ENCODE measurements at places on chromosomes 1 and 21.

DNA sequence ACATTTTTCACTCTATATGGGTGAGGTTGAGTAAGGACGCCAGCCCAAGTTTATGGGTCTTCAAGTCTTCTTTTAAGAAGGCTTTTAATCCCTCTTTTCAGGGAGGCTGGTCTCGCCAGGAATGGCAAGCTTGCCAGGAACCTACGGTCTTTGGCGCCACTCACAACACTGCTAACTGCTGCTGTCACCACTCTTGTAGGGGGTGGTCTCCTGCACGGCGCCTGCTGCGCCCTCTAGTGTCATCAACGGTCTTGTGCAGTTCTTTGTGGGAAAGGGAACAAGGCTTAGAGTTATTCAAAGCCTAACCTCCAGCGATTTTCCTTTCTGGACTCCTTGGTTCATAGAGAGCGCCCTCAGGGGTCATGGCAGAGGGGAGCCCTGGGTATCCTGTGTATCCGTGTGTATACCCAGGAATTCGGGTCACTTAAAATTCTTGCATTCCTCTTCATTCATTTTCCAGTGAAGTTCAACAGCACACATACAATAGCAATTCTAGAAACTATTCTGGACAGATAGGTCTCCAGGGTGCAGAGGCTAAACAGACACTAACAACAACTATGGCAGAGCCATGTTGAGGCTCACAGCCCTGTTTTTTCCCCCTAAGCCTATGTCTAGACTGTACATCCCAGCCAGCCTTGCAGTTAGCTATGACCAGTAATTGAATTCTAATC, 392.8 kb upstream of the CAMK1G start:
- DNase-seq, result no peak

- DNase-seq, result no peak
Observed at GRCh38 chr1:208476846-208477170, 232.6 kb upstream of the PLXNA2 start.

- DNase-seq, result no peak
Observed at GRCh38 chr1:116185161-116185701, 74.0 kb downstream of the MAB21L3 start.

DNA sequence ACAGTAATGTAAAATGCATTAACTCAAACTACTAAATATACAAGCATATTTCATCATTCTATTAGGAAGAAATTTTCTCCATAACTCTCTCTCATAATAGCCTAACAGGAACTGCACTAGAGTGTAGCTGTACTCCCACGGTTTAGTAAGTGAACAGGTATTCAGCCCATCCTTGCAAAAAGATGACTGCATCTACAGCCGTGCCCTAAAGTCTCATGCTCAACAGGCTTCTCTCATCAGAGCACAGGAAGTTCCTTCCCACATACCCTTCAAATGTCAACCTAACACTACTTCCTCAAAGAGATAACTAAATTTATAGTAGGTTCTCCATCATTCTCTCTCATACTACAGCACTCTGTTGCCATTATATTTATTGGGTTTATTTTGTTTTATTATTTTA, 251.6 kb downstream of the AKT3 start:
- DNase-seq, result peak; percentile 34

DNA sequence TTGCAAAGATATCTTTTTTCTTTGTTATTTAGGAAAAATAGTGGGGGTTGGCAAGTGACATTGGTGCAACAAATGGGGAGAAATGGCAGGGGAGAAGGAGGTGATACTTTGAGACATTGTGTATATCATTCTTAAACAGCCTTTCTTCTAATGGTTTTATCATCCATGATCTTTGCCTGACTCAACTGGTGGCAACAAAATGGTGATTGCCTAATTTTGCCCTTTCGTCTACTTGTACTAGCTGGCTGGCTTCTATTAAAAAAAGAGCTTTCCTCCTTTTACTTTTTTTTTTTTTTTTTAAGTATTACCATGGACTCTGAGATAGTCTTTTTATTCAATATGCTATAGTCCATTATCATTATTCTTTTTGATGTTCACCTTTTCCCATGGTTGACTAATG, 27.7 kb downstream of the DESI2 start:
- no peak for DNase-seq

DNA sequence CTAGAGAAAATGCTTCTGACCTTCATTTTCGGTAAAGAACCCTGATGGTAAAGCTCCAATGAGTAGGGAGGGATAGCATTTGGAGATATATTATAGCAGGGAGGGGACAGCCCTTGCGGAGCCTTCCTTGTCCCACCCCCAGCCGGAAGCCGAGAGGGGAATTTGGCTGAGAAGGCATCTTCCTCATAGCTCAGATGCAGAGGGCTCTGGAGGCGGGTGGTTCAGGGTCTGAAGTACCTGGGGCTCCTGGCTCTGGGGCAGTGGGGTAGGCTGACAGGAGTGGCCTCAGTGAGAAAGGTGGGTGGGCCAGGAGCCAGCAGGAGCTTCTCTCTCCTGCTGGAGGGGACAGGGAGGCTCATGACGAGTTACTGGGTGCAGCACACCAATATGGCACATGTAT, 88.0 kb upstream of the IFFO2 start:
- DNase-seq, result no peak

- no peak for DNase-seq
Observed at GRCh38 chr1:175126347-175126746, 58.7 kb downstream of the TNN start.

DNA sequence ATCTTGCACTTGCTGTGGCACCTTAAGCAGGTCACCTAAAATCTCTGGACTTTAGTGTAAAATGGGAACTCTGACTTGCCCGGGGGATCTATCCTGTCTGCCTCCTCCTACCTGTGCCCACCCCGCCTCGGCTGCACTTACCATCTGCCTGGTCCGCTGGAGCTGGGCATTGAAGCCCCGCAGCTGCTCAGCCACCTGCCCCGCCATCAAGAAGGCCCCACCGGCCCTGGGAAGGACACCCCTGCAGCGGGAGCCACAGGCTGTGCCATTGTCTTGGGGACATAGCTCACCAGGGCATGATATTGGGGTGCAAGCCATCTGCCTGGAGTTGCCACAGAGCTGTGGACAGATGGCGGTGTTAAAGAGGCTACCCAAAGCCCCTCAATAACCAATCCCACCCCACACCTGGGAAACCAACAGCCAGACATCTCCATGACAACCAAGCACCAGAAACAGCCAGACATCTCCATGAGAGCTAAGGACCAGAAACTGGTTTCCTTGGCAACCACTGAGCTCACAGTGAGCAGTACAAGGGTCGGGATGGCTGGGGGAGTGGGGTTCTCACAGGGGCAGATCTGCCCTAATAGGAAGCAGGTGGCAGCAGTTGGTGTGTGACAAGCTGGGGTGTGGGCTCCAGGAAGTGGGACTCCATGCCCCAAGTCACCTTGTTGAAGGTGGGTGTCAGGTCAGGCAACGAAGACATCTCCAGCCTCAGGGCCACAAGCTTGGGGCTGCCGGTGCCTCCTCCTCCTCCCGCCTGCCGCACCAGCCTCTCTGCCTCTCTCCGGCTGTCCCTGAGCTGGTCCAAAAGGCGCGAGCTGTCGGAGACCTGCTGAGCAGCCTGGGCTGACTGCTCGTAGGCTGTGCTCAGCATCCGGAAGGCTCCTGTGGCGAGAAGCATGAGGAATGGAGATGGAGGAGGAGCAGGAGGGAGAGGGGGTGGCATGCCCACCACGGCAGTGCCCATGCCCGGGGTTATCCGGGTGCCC, 29.1 kb downstream of the LAMB3 start:
- DNase-seq, result no peak
